ENCODE measurements at places on chromosomes 5 and 9.

DNA sequence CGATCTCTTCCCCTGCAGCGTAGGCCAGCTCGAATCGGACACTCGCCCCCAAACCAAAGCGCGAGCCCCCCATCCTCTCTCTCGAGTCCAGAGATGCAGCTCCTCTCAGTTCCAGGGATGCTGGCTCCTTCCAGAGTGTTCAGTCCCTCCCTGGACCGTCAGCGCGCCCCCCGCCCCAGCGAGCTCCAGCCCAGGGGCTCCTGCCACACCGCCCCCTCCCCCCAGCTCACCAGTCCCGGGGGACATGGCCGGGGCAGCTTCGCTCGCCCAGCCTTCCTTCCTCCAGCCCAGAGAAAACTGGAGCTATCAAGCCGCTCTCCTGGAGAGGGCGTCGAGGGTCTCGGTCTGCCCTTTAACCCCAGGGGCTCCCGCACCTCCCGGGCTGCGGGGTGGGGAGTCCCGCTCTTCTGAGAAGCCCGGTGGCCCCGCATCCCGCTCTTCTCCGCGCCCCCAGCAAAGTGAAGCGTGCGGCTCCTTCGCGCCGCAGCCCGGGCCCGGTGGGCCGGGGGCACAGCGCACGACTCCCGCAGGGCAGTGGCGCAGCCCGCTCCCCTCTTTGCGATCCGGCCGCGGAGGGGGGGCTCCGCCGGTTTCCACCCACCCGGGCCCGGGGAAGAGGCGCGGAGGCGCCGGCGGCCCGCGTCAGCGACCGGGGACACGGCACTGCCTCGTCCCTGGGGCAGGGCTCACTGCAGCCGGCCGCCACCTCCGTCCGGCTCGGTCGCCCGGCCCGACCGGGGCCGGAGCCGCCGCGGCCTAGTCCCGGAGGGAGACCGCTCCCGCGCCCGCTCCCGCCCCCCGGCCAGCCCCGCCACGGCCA is 587 bp downstream of the MIER3 start:
- DNase-seq = peak; percentile 21

GRCh38 chr5:178542455-178542854 is 47.7 kb downstream of the COL23A1 start:
- no peak for DNase-seq

DNA sequence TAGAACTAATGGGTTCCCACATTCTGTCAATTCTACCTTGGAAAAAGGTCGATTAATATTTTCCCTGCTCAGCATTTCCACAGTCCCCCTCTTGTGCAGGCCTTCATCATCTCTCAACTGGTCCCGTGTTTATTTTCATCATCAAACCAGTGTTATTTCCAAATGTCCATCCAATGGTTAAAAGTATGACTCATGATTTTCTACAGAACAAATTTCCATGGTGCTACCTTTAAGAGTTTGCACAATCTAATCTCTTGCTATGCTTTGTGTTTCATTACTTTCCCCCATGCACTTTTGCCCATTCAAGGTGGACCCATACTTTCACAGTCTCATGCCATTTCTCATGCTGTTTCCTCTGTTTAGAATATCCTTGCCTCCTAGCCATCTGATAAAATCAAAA is 143.7 kb downstream of the CCDC192 start:
- no peak for DNase-seq

DNA sequence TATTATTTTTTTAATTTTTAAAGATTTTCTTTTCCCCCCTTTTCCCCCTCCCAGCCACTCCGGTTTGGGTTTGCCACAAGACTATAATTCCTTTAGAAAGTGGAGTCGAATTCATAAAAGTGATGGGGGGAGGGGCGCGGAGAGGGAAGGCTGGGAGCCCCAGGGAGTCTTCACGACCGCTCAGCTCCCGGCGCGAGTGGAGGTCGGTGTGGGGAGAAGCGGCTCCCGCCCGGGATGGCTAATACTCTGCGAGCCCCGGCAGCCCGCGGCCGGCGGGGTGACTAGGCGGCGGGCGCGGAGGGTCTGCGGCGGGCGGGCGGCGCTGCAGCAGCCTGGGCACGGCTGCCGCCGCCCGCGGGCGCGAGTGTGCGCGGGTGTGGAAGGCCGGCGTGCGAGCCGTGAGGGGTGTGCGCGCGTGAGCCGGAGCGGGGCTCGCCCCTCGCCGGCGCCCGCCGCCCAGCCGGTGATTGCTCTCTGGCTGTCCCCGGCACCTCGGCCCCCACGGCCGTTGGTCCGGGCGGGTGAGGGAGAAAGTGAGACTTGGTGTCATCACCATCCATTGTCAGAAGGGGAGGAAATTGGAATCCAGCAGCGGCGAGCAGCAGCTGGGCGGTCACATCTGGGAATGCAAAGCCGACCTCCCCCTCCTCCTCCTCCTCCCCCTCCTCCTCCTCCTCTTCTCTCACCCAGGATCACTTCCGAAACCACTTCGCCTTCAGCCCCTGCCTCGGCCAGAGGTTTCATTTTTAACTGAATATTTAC is at the start of gene PARP8:
Gene PARP8 (plus strand): TSS at position 377 of the 762 bp plus-strand sequence. CDS start 459 bp downstream, outside the sequence.
- peak; percentile 62 for DNase-seq

DNA sequence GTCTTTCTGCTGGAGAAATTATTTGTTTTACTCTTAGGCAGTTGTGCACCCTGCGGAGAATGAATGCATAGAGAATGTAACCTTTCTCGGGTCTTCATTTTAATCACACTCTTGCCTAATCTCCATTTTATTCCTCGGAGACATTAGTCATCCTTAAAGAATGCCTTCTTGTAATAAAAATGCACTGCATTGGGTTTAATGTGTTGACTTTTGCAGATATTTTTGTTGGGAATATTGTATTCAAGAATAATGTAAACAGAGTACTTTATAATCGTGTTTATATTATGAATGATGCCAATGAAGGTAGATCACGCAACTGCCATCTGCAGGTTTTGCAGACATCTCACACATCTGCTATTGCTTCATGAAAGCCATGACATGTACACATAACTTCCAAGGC is 1093.9 kb upstream of the CDH6 start:
- no peak for DNase-seq

- no peak for DNase-seq
These were observed 15.8 kb upstream of the NRARP start for GRCh38 chr9:137317718-137318511.

DNA sequence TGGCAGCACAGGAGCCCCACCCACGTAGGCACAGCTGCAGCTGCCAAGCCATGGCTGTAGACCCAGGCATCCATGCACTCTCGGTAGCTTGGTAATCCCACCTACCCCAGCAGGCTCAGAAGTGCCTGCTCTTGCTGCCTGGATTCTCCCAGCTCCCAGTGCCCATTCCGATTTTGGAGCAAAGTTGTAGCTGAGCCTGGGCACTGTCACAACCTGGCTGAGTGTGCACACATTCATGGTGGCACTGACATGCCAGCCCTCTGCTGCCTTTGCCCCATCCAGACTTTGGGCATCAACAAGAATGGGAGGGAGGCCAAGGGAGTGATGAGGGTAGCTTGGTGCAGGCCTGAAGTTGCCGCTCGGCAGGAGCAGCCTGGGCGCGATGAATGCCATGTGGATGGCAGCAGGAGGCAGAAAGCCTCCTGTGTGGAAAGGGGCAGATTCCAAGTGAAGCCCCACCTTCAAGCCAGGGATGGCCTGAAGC is 936.6 kb upstream of the PTPRD start:
- no peak for DNase-seq

DNA sequence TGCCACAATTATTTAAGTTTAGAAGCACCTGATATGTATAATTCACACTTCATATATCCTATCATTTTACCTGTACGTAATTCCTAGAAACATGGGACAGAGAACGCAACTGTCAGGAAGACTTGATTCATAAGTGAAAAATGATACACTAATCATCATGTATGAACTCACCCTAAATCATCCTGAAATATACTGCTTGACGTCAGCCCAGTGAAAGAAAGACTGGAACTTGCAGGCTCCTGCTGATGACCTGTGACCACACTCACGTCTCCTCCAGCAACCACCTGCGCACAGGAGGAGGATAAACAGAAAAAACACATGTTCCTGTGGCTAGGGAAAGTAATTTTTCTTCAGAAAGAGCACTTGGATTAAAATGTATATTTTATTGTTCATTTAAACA is 169.7 kb downstream of the MPDZ start:
- DNase-seq = no peak
